ENCODE measurements at places on chromosomes 13 and 19. TPM values are rescaled to one million over a fixed set of nuclear protein-coding genes. Genes with fewer than 3 reads are reported as not detected.

GRCh38 chr19:40703029-40703755 lies 12.7 kb upstream of the NUMBL start:
- no peak for DNase-seq

- no peak for DNase-seq
Measured at GRCh38 chr13:32001769-32002168, 29.8 kb upstream of the FRY start.

DNA sequence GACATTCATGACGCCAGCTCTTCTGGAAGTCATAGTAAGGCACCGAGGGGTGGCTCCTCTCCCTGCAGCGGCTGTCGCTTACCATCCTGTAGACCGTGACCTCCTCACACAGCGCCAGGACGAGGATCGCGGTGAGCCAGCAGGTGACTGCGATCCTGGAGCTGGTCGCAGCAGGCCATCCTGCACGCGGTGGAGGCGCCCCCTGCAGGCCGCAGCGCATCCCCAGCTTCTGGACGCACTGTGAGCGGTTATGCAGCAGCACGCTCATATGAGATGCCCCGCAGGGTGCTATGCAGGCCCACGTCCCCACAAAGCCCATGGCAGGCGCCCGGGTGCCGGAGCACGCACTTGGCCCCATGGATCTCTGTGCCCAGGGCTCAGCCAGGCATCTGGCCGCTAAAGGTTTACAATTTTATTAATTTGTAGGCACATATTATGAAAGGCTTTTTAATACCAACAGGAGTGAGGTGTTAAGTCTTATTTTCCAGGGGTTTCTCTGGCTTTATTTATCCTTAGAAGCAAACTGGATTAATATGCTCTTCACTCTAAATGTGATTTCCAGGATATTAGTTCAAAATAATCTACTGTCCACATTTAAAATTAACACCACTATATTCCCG lies 35.6 kb upstream of the PSPC1 start:
- DNase-seq: no peak

DNA sequence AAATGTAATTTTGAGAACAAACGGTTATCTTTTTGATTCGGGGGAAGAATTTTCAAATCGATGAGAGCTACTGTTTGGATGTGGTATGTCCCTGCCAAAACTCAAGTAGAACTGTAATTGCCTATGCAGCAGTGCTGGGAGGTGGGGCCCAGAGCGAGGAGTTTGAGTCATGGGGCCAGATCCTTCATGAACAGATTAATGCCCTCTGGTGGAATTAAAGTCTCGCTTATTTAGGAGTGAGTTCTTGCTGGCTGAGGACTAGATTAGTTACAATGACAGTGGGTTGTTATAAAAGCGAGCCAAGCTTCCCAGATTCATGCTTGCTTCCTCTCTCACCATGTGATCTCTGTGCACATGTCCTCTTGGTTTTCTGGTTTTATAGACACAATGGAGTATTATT lies 11.8 kb upstream of the PRR20A start:
- DNase-seq: no peak

DNA sequence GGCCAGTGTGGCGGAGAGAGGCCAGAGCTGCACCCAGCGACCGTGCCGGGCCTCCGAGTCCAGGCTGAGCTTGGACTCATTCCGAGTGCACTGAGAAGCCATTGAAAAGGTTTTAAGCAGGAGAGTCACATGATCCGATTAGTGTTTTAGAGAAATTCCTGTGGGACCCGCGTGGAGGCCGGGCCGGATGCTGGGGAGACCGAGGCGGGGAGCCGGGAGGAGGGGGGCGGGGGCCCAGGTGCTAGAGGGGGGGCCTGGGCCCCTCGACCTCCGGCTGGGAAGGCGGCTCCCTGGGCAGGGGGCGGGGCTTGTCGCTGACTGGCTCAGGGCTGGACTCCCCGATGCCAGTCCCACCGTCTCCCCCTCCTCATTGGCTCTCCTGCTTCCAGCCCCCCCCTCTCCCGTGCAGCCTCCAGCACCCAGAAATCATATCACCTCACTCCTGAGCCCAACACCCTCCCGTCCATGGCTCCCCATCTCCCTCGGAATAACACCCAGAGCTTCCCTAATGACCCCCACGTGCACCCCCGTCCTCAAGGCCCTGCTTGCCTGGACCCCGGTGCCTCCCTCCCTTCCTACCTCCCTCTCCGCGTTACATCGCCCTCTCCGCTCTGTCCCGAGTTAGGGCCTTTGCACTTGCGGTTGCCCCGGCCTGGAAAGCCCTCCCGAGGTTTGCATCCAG lies 5.2 kb upstream of the ZNF579 start:
- peak; percentile 39 for DNase-seq

DNA sequence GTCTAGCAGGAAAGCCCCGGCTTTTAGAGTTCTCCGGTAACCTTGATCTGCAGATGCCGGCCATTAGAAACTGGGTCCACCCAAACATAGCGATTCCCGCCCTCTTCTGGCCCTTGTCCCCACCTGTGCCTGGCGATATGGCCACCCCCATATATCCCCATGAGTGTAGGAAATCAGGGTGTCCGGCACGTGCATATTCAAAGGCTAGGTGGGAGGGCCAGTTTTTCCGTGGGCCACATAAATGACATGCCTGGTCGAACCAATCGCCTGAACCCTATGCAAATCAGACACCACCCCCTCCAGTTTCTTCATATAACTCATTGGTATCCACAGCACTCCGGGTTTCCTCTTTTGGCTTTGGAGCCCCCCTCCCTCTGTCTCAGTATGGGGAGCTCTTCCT lies 37.4 kb downstream of the ERICH4 start:
- no peak for DNase-seq

DNA sequence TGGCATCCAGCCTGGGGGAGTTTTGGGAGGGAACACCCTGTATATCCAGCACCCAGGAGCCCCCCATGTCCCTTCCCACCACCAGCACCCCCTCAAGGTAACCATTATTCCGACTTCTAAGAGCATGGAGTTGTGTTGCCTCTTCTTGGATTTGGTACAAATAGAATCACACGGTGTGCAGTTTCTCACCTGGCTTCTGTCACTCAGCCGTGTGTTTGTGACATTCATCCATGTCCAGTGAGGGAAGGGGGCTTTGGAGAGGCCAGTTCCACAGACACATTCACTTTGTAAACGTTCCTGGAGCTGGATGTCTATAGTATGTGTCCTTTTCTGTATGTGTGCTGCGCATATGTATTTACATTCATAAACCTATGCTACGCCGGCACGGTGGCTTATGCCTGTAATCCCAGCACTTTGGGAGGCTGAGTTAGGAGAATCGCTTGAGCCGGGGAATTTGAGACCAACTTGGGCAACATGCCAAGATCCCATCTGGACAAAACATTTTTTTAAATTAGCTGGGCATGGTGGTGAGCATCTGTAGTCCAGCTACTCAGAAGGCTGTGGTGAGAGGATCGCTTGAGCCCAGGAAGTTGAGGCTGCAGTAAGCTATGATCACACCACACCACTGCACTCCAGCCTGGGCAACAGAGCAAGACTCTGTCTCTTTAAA lies 36.6 kb downstream of the MYH14 start:
- DNase-seq: no peak

DNA sequence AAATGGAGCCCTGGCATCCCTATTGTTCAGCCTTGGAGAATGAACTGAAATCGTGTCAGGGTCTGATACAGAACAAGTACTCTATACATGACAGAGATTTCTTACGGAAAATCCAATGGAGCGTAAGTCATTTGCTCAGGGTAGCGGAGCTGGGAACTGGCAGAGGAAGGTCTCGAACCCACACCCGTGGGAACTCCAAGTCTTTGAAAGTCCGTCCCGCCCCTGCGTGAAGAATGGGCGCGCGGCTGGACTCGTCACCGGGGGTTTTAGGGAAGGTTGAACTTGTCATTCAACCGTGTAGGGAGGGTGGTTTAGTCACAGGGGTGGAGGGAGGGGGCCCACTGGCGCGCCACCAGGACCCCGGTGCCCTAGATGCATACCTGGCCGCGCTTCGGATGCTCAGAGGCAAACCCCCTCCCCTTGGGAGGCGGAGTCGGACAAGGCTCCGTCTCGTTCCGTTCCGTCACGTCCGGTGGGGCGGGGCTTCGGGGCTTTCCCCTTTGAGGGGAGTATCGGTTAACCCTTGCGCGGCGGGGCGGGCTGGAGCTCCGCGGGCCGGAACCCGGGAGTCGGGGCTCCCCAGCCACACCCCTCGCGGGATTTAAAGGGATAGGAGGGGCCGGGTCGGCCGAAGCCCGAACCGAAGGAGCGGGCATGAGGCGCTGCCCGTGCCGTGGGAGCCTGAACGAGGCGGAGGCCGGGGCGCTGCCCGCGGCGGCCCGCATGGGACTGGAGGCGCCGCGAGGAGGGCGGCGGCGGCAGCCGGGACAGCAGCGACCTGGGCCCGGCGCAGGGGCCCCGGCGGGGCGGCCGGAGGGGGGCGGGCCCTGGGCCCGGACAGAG lies at the start of the genes COQ8B and ITPKC:
Gene COQ8B, minus strand, starts transcription at position 405 of the 843 bp plus-strand sequence. CDS start 2,254 bp downstream, outside the sequence.
Gene ITPKC, plus strand, starts transcription at position 631 of the 843 bp plus-strand sequence. Its CDS starts 24 bp downstream, at position 655.
- peak; percentile 97 for DNase-seq

DNA sequence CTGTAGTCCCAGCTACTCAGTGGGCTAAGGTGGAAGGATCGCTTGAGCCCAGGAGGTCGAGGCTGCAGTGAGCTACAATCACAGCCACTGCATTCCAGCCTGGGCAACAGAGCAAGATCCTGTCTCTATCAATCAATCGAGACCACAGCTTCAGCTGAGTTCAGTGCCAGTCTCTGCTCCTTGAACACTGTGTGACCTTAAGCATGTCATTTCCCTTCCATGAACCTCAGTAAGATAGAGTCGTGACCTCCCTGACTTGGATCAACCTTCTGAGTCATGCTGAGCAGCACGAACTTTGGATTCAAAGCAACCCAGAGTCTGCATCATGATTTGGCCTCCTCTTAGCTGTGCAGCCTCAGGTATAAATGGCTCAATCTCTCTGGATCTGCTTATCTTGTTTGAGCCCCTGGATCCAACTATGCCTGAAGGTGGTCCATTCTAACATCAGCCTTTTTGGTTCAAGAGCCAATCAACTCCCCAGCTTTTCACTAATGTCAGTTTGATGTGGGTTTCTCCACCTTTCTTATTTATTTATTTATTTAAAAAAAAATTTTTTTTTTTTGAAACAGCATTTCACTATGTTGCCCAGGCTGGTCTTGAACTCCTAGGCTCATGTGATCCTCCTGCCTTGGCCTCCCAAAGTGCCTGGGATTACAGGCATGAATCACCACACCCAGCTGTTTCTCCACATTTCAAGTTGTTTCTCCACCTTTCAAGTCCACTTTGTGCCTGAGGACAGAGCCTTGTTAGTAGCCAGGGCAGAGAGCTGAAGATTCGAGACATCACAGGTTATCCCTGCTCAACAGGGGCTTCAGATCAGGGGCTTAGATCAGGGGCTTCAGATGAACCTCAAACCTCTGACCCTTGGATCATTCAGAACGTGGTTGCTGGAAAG lies 26.4 kb downstream of the PTPRS start:
- peak; percentile 48 for DNase-seq

DNA sequence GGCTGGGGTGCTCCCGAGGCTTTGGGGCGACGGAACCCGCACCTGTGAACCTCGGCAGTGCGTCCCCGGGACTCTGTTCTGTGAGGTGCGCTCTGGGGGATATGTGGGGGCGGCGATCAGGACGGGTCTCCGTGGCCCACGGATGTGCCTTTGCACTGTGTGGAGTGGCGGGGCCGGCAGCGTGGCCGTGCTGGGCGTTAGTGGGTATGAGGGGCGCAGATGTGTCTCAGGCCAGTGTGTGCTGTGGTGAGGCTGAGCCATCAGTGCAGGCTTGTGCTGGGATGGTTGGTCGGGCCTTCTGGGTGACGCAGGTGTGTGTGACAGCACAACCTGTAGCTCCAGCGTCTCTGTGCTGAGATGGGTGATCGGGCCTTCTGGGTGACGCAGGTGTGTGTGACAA lies 16.9 kb downstream of the ZNF331 start:
- DNase-seq: no peak

GRCh38 chr19:56839652-56840450 lies 675 bp downstream of the PEG3 start:
- DNase-seq: no peak

GRCh38 chr13:42322806-42323205 lies 50.9 kb downstream of the AKAP11 start:
- DNase-seq: no peak

DNA sequence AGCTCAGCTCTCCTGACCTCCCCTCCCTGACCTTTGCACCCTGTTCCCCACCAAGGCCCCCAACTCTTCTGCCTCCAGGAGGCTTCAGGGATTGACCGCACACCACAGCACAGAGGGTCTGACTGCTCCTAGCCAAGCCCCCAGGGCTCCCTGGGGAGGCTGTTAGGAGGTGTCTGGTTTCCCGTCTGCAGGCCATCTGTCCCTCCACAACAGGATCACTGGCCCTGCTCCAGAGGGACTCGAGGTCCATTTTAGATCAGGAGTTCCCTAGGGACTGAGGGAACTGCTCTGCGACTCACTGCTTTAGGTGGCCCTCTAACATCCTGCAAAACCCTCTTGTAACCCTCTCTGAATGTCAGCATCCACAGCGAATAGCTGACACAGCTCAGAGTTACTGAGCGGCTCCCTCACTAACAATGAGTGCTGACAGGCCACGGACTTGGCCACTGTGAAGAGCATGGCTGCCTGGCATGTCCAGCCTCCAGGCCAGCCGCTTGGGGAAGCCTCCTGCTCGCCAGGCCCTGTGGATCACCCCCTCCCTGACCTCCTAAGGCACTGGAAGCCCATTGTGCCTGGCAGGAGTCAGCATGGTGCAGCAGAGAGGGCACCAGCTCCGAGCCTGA lies 17.7 kb downstream of the GRIK5 start:
- no peak for DNase-seq

GRCh38 chr13:23146006-23146405 lies 34.8 kb upstream of the SGCG start:
- DNase-seq: no peak

ZNF813 gene
- 5.7 TPM for total RNA-seq

TEX101 gene
- not detected for total RNA-seq

STOML3 gene
- not detected for total RNA-seq

MYO16 gene
- not detected for total RNA-seq

BEST2 gene
- 0.45 TPM for total RNA-seq

LILRA1 gene
- total RNA-seq: not detected
